ENCODE measurements at places on chromosomes 4 and X. TPM values are rescaled to one million over a fixed set of nuclear protein-coding genes. Genes with fewer than 3 reads are reported as not detected.

ERAS gene
- not detected for total RNA-seq

GRIA3 gene
- 9.2 TPM for total RNA-seq

GUCY1B1 gene
- total RNA-seq = 3.6 TPM

PPP2R2C gene
- 10.8 TPM for total RNA-seq

FOXO4 gene
- 34.1 TPM for total RNA-seq

MGARP gene
- 1.7 TPM for total RNA-seq
